ENCODE measurements at places on chromosomes 16 and 17.

DNA sequence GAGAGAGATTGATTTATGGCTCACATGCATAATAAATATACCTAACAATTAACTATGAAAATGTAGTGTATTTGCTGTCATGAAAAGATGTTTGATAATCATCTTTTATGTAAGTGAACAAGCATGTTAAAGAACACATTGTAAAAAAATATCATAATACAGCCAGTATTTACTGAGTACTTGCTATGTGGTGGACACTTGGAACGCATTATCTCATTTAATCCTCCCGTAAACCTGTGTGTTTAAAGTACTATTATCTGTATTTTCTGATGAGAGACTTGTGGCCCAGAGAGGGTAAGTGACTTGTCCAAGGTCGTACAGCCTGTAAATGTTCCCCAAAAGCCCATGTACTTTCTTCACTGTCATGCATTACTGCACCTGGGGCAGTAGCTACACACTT, 70.7 kb downstream of the PRKCA start:
- DNase-seq = no peak

- no peak for DNase-seq
Observed at GRCh38 chr17:51289696-51290111, 29.4 kb downstream of the UTP18 start.

GRCh38 chr17:50209472-50210239, 8.2 kb upstream of the COL1A1 start:
- no peak for DNase-seq

DNA sequence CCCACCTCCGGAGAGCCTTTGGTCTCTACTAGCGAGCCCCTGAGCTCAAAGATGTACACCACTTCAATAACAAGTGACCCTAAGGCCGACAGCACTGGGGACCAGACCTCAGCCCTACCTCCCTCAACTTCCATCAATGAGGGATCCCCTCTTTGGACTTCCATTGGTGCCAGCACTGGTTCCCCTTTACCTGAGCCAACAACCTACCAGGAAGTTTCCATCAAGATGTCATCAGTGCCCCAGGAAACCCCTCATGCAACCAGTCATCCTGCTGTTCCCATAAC, 702 bp downstream of the SPN start:
- DNase-seq = no peak

GRCh38 chr17:67942810-67943209, 53.5 kb downstream of the C17orf58 start:
- no peak for DNase-seq
